ENCODE measurements at places on chromosomes 1 and 21.

DNA sequence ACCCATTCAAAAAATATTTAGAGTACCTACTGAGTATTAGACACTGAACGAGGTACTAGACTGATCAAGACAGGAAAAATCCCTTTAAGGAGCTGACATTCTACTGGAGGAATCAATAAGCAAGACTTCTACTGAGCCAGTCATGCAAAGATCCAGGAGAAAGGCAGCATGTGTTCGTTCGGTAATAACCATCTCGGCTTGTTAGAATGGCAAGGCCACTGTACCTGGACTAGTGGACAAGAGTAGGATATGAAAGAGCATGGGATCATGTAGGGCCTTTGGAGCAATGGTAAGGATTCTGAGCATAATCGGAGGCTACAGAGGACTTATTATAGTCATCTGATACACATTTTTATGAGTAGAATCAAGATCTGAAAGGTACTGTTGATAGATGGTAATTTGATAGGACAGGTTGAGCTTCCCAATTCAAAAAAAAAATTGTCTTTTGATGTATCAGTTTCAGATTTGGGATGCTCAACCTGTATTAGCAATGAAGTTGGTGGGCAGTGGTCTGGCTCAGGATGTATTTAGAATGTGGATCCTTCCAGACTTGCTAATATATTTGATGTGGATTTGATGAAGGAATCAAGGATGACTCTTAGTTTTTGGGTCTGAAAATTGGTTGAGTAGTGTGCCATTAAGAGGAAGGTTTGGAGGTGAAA lies 2.3 kb downstream of the COX20 start:
- DNase-seq = no peak

DNA sequence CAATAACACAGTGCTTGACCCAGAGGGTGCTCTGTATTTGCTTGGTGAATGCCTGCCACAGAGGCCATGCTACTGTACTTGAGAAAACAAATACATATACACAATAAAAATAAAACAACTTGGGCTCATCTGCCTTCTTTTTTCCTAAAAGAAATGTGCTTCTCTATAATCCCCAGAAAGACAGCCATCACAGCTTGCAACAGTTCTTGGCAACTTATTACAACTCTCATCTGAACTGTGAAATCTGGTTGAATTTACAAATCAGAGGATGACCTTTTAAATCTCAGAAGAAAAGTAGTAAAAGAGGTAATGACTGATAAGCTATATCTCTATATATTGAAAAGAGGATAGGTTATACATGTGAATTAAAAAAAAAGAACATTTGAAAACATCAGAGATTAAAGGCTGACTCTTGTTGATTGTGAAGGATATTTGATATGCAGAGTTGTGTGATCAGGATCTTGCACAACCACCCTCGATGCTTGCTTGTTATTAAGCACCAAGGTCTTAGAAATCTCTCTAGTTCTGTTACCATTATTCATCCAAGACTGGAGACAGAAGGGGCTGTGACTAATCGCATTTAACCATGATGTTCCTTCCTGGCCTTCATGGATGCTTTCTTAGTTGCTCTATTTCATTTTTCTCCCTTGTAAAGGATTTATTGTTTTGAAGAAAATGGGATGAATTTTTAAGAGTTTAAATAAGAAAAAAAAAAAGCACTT lies 213.4 kb downstream of the APP start:
- peak; percentile 80 for DNase-seq

GRCh38 chr1:198135366-198135765 lies 21.4 kb upstream of the NEK7 start:
- no peak for DNase-seq

DNA sequence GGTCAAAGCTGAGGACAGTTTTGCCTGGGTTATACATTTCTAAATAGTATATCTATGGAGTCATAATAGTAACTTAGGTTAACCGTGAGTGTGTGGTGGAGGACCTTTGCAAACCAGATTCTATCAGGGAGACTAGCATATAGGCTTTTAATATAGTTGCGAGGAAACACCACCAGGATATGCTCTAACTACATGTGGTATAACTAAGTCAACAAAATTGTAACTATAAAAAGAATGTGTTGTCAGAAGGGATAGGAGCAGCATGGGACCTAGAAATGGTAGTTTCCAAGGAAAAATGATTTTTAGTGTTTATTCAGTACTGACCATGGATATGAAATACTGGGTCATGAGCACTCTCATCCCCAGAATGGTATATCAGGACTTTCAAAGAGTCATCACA lies 338.1 kb downstream of the TGFB2 start:
- DNase-seq = no peak

DNA sequence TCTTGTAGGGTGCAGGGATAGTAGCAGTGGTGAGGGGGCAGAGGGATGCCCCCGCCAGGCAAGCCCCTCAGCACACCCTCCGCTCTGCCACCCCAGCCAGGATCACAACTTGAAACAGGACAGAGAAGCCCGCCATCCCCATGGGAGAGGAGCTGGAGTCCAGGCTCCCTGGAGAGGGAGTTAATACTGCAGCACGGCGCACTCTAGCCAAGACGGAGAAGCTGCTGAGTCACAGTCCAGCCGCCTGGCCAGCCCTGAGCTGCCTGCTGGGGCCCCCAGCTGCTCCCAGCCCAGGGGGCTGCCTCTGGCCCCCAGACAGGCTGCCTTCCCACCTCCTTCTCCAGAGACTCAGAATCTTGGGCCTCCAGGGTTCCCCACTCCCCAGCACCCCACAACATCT lies 87.2 kb downstream of the SYT2 start:
- peak; percentile 66 for DNase-seq

GRCh38 chr1:19327301-19327700 lies 15.2 kb downstream of the SLC66A1 start:
- DNase-seq = no peak

DNA sequence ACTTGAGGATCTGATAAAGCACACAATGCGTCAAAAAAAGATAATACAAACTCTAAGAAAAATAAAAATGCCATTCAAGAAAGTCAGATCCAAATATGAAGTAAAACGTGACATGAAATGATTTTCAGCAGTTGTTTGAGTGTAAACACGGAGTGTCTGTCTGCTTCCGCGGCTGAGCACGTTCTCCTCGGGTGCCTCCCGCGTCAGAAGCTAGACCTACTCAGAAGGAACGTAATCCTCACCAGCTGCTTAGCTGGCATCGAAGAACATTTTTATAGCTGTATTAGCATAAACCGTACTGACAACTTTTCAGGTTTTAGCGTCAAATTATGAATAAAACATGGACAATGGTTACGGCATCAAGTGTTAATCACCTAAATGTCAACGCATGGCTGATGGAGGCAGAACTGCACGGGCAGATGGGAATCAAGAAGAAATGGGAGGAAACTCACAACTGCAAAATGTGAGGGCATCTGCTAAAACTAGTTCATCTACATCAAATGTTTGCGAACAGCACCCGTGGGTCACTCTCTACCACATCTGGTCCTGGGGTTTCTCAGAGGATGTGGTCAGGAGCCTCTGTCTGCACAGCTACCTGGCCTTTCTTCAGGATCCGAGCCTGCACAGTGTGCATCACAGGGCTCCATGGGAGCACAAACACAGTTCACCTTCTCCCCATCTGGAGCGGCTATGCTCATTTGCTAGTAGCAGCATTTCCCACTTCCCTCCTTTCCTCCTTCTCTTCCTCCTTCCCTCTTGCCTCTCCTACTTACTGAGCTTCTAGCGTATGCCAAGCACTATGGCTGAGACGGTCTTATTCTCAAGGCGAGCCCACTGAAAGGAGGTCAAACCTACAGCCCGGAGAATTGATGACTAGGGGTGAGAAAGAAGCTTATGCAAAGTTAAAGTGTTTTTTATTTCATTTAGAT lies 40.0 kb downstream of the RCAN1 start:
- DNase-seq = no peak

DNA sequence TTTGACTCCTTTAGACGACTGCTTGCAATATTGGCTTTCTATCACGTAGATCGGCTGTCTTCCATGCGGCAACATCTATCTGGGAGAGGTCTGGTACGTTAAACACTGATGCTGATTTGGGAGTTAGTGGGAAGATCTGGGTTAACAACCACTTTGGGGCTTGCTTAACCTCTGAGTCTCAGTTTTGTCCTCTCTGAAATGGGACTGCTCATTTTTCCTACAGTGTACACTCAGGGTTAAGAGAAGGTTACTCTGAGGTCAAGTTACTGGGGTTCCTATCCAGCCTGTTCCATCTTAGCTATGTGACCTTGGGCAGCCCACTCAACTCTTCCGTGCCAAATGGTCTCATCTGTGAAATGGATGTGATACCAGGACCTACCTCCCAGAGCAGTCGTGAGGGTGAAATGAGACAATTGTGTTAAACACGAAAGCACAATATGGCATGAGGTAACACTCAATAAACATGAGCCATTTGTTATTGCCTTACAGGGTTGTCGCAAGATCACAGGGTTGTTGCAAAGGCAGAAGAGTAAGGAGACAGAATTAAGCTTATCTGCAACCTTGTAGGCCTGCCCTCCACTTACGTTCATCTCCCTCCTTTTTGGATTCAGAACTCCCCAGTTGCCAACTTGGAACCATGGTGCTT lies 5.6 kb downstream of the ABCA4 start:
- DNase-seq = no peak

DNA sequence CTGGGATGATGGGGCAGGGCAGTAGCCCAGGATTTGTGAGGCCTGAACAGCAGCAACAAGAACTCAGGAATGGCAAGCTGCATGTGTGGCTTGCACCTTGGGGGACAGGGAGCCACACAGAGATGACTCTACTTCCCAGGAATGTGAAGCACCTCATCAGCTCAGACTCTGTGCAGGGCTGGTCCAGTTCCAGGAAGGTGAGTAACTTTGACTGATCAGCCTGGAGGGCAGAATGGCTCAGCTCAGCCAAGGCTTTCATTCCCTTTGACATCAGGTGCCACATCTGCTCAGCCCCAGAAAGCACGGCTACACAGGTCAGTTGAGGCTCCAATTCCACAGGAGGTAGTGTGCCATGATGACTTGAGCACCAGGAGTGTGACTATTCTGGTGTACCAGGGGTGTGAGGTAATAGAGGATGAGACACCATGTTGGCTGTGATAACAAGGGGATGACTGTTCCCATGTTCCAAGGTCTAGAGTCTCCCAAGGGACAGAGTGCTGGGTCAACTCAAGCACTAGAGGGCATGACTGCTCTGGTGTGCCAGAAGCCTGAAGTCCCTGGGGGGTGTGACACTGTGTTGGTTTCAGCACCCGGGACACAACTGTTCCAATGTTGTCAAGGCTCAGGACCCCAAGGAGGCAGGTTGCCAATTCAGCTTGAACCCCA lies 625.8 kb upstream of the ADGRL2 start:
- peak; percentile 92 for DNase-seq

GRCh38 chr1:66282343-66282852 lies 251.6 kb upstream of the SGIP1 start:
- DNase-seq = peak; percentile 91

DNA sequence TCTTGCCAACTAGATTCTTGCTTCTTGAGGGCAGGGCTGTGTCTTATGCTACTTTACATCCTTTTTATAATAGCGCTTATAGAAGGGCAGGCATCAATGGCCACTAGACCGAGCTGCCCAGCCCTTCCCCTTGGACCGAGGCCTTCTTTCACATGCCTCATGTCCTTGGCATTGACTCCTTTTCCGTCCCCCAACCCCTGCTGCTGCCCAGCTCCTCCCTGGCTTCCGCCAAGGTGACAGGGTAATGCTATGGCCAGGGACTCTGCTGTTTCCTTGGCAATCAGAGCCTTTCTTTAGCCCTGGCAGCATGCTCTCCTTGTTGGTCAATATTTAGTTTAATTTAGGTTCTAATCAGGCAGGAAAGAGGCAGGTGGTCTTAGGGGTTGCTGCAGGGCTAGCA lies 48.2 kb downstream of the DDX20 start:
- no peak for DNase-seq

DNA sequence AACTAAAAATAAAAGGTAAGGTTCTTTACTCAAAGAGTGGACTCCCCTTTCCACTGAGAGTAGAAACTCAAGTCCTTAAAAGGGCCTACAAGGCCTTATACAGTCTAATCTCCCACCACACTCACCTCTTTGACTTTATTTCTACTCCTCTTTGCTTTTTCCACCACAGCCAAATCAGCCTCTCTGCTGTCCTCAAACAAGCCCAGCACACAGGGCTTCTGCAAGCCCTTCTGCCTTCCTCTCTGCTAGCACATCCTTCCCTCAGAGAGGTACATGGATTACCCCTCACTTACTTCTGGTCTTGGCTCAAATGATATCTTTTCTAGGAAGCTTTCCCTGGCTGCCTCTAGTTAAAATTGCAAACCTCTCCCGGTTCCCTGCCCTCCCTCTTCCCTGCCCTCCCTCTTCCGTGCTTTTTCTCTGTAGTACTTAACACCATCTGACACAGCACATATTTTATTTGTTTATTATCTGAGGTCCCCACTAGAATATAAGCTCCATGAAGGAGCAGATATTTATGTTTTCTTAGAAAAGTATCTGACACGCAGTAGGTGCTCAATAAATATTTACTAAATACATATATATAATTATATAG lies 1.7 kb downstream of the LYST start:
- DNase-seq = no peak

- peak; percentile 80 for DNase-seq
These were observed 4.0 kb downstream of the GLMP start for GRCh38 chr1:156291226-156292061.

- DNase-seq = peak; percentile 56
These were observed 18.6 kb downstream of the NTPCR start for GRCh38 chr1:232968965-232969364.

GRCh38 chr1:27106561-27107323 lies 48.2 kb downstream of the SLC9A1 start:
- no peak for DNase-seq

GRCh38 chr1:17844185-17844826 lies 89.2 kb downstream of the ACTL8 start:
- DNase-seq = no peak

GRCh38 chr1:76867342-76868130 lies at the start of gene ST6GALNAC5:
TSS of gene ST6GALNAC5 (plus strand) at chr1:76867480.
- DNase-seq = peak; percentile 50

- no peak for DNase-seq
These were observed 18.7 kb downstream of the FOXJ3 start for GRCh38 chr1:42316292-42316691.

DNA sequence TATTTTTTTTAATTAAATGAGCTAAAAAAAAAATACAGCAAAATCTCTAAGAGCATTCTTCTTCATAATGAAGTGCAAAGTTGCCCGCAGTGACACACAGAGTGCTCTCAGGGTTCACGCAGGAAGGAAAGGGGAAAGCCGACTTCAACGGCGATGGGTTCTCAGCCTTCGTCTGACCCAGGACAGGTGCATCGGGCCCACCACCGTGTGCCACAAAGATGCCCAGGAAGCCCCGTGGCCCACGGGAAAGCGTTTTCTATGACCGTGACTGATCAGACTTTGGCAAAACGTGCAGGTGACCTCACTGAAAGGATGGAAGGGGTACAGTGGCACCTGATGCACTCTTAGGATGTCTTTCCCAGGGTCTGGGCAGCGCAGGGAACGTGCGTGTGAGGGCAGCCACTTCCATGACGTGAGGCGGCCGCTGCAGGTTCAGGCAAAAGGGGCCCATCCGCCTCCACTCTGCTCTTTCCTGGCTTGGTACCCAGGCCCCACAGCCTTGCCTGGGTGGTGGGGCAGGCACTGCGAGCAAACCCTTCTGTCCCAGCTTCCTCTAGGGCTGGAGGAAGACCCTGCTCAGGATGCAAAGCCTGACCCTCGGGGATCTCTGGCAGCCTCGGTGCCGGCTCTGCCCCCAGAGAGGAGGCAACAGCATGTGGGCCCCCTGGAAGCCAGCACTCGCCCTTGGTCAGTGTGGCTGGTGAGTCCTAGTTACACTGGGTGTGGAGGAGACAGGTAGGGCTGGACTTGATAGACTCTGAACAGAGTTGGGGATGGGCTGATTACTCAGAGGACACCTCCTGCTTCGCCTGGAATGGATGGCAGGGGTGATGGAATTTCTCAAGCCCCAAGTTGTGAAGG lies 8.3 kb downstream of the LRRC47 start:
- DNase-seq = no peak

Data from fibroblast of lung (primary cell).